ENCODE measurements at places on chromosomes 4 and X.
A peak's percentile ranks its signal among the peaks of the same experiment; 100 is the strongest.

DNA sequence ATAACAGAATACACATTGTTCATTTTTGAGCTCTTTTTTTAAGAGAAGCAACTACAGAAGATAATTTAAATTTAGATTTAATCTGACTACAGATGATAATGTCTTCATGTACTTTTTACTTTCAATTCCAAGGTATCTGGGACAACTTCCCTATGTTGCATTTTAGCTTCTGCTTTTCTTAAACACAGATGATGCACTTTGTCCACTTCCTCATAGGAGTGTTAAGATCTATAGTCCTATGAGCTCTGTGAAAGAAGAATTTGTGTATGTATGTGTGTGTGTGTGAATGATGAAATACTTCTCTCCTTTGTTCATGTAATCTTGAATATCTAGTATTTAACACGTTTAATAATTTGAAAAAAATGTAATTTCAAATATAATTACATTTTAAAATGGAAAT is 5.3 kb upstream of the FHIP1A start:
- DNase-seq: no peak

GRCh38 chr4:159526172-159526571 is 423.3 kb downstream of the RAPGEF2 start:
- DNase-seq: peak; percentile 47

- DNase-seq: no peak
Observed at GRCh38 chr4:67566335-67566734, 7.8 kb downstream of the STAP1 start.

DNA sequence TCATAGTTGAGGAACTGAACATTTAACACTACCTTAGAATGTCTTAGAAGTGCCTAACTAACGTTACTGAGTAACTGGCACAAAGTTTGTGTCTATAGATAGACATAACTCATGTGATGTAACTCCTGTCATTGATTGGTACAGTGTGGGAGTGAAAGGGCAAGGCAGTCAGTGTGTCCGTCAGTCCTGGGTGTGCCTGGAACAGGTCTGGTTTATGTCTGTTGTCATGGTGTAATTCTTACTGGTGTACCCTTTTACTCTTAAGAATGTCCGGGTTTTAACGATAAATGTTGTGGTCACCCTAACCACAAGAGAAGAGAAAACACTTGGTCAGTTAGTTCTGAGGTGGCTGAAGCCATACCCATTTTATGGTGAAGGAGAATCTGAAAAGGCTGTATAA is 93.1 kb upstream of the ESX1 start:
- DNase-seq: no peak

DNA sequence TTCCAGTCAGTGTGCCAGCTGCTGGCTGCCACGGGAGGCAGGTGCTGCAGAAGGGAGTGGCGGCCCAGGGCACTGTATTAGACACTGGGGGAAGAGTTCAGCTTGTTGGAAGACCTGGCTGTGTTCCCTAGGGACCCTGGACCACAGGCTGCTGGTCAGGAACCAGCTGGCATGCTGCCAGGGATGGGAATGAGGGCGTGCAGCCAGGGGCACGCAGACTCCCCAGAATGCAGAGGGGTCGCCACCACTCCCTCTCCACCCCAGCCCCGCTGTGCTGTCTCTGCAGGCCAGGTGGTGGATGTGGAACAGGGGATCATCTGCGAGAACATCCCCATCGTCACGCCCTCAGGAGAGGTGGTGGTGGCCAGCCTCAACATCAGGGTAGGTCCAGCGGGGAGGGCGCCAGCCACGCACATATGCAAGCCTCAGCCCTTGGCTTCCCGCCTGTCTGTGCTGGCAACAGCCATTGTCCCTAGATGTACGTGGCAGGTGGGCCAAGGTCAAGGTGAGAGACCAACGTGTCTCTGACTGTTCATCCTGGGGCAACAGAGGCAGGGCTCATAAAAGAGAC is 12.3 kb downstream of the ABCD1 start:
- DNase-seq: no peak

DNA sequence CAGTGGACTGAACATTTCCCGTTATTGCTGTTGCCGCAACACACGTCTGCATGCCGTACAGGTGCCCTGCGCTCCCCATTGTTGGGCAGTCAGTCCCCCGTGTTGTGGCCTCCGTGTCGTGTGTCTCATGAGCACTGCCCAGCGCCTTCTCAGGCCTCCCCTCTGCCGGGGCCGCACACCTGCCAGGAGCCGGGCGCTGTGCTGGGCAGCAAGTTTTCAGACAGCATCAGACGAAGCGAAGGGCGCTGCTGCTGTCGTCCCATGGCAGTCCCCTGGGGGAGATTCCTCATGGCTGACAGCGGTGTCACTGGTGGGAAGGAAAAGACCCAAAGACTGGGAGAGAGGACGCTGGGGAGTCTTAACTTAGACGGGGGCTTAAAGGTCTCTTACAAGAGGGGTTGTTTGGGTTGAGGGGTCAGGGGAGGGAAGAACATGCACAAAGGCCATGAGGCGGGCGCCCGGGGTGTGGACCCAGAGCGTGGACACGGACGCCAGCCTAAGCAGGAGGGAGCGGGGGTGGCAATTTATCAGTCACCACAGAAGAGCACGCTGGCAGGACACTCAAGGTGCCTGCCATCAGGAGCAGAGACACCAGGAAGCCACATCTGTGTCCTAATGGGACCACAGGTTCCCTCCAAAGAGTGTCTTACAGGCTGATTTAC is 47.3 kb downstream of the RGS12 start:
- no peak for DNase-seq

DNA sequence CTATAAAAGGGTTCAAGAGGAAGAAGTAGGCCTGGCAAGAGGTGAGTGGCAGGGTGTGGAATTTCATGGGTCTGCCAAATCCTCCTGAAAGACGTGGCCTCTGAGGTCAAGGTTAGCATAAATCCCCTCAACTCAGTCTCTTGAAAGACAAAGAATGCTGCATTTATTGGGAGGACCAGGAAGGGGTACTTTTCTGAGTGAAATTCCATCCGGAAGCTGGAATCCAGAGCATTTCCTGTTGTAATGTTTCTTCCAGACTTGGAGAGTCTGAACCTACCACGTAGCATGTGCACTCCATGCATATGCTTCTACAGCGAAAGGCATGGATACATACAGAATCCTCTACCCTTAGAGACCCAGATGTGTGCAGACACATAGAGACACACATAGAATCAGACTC is 13.4 kb upstream of the FGD1 start:
- DNase-seq: no peak

GRCh38 chrX:19152762-19153161 is 30.5 kb upstream of the ADGRG2 start:
- no peak for DNase-seq

All from iris pigment epithelial cell (primary cell).